Activated T-helper 1 cell treated with anti-CD3 and anti-CD28 coated beads, Interleukin-12 subunit alpha, Interleukin-12 subunit beta, Interleukin-2, Interleukin-4 antibody, amounts not matched to agents 30 ng/mL and 10 ng/mL and 1 ng/mL, durations not matched to agents 14 hours and 24 hours and 36 hours (primary cell): ENCODE measurements at places on chromosomes 16 and 17. TPM values are rescaled to one million over a fixed set of nuclear protein-coding genes. Genes with fewer than 3 reads are reported as not detected.

- no peak overlapping the region for H3K27ac ChIP-seq
- H3K27me3 ChIP-seq = no peaks in the 10 kb centered on the region
- no peaks in the 10 kb centered on the region for H3K36me3 ChIP-seq
- H3K4me3 ChIP-seq = no peak overlapping the region
- peaks cover 8% of the 10 kb centered on the region for H3K4me1 ChIP-seq
These were observed 571.6 kb downstream of the HS3ST4 start for GRCh38 chr16:26263406-26263805.

GRCh38 chr17:67200727-67201301, 44.2 kb downstream of the HELZ start:
- H3K4me1 ChIP-seq = peaks cover 13% of the 10 kb centered on the region
- H3K36me3 ChIP-seq = peaks cover 30% of the 10 kb centered on the region
- no peak overlapping the region for H3K4me3 ChIP-seq
- DNase-seq = no peak
- H3K27ac ChIP-seq = no peak overlapping the region

DNA sequence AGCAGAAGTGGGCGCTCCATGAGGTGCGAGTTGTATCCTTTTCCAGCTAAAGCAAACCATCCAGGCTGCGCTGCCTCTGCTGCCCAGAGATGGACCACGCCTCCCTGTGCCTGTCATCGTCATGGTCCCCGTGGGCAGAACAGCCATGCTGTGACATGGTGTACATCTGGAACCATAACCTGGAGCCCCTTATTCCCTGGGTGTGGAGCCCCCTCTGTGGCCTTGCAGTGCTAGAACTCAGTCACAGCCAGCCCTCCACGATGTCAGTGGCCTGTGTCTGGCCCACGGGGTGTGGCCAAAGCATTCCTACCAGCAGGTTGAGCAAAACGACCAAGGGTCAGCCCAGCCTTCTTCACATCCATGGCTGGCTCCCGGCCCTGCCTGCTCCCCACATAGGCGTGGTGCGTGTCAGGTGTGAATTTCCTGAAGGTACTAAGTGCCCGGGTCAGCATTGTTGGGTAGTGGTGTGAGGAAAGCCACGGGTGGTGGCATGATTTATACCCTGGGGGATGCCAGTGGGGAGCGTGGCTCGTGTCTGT, 22.7 kb upstream of the JPT2 start:
- no peaks in the 10 kb centered on the region for H3K27me3 ChIP-seq
- H3K27ac ChIP-seq = no peak overlapping the region
- DNase-seq = no peak
- H3K4me1 ChIP-seq = no peaks in the 10 kb centered on the region
- H3K4me3 ChIP-seq = no peak overlapping the region
- peaks cover 34% of the 10 kb centered on the region for H3K36me3 ChIP-seq

The G6PC1 gene
- not detected in 2 replicates for total RNA-seq
